Kidney tubule cell (primary cell): ENCODE measurements at places on chromosomes 5 and 9.

DNA sequence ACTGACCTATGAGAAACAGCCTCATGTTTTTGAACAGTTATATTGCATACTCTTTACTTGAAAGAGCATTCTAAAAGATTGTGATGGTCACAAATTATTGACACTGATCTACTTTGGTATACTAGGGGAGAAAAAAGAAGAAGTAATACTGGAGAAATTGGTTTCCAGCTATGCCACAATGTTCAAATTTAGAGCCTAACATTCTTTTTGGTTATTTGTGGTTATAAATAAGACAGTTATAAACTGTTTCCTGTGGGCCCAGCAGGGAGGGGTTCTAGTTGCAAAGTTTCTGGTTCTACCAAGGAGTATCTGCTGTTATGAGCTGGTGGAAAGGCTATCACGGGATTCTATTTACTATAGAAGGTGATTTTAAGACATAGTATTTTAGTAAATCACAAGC is 4.8 kb downstream of the CWC27 start:
- DNase-seq: no peak

- peak; percentile 11 for DNase-seq
Observed at GRCh38 chr9:98584059-98584458, 124.7 kb downstream of the GABBR2 start.

DNA sequence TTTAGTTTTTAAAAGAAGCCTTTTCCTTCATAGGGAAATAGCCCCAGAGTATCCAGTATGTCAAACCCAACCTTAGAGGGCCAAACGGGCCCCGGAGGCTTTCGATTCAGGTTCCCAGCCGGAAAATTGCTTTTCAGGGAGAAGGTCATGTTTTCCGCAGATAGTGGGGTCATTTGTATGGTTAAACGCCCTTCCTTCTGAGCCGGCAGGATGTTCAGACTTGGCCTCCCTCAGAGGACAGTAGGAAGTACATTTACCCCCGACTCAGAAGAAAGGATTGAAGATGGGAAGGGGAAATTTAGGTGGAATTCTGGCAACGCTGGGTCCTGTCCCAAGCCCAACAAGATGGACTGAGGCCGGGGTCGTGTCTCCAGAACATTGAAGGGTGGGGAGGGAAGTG is 195.2 kb downstream of the AOPEP start:
- DNase-seq: no peak

GRCh38 chr9:95497772-95498171 is 19.0 kb downstream of the PTCH1 start:
- DNase-seq: no peak

- peak; percentile 41 for DNase-seq
Observed at GRCh38 chr5:33679791-33680190, 212.0 kb downstream of the ADAMTS12 start.

DNA sequence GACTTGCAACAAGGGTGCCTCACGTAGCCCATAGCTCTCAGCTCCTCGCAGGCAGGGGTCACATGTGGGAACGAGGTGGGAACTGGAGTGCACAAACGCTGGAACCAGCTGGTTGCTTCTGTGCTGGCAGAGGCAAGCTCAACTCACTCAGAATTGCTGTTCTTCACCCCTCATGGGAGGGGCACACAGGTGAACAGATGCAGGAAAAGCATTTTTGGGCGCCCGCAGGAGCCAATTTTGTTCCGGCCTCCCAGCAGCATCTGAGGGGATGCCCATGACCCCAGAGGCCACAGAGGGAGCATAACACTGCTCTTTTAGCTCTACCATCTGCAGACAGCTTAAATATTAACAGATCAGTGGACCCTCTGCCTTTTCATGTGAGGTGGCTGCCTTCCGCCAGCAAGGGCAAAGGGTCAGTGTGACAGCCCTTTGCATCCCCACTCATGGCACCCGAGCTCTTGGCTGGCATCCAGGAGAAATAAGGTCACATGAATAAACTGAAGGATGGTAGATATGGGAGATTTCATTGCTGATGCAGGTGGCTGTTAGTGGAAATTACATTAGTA is 196.2 kb downstream of the SLCO4C1 start:
- DNase-seq: no peak

- DNase-seq: no peak
Observed at GRCh38 chr5:9452181-9452580, 93.7 kb downstream of the SEMA5A start.

DNA sequence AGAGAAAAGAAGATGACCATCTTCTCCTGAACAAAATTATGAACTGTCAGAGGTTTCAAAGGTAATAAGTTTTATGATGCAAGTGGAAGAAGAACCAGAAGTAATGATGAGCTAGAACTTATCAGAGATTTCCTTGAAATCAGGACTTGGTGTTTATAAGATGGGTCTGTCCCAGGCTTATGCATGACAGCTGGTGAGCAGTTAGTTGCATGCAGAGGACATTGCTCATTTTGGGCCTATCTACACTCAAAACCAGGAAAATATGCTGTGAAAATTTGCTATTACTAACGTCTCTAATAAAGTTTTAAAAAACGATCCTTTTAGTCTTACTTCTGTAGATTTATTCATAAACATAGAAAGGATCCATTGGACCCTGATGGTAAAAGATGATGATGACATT is 6.6 kb upstream of the STC2 start:
- DNase-seq: no peak

GRCh38 chr9:33443464-33444154 is 3.8 kb downstream of the AQP3 start:
- no peak for DNase-seq

DNA sequence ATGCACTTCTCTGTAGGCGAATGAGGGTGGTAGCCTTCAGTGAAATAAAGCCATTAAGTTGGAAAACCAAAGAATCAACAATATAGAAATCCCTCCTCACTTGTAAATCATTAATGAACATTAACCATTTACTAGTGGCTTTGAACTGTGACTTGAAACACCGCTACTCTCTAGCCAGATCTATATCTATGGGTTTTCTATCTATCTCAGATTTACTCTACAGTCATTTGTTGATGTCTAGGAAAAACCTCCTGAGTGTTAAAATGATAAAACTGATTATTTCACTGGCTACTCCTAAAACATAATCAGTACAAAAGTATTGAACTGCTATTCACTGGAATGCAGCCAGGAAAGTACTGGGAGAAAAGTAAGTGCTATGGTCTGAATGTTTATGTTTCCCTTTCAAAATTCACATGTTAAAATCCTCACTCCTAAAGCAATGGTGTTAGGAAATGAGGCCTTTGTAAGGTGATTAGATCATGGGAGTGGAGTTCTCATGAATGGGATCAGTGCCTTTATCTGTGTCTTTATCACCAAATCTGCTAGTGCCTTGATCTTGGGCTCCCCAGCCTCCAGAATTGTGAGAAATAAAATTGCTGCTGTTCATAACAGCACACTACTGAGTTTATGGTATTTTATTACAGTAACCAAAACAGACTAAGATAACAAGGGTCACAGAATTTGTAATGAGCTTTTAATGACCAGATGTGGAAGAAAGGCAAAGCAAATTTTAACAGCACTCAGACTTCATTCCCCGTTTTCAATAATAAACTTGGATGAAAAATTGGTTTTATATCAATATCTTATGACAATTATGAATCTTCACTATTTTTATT is 8.6 kb upstream of the OXCT1 start:
- peak; percentile 12 for DNase-seq

DNA sequence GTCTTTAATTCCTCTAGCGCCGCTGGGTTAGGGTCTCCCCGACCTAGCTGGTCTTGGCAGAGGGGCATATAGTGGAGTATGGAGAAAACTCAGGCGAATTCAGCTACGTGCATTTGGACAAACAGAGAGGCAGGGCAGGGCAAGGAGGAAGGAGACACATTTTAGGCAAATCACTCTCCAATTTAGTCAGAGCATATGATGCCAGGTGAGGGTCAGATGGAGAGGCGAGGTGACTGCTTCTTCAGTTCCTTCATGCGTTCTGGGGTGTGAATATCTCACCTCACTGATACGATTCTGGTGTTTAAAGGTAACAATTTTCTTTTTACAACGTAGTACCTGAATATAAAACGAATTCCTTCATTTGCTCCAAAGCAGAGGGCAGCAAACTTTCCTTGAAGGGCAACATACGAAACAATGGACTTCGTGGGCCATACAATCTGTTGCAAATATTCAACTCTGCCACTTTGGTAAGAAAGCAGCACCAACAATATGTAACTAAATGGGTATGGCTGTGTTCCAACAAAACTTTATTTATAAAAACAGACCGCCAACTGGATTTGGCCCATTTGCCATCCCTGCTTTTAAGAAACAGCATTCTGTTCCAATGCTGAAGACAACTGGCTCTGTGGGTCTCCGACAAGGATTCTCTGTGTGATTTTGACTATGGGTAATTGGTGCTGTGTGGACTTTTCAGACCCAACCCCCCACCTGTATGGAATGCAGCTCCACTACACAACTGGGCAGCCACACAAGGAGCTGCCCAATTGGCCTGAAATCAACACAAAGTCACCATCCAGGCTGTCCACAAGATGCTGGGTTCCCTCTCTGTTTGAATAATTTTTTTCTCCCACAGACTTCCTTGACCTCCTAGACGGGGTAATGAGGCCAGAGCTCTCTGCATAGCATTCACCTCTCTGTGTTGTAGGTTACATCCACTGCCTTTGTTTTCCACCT is 53.8 kb downstream of the RAPGEF1 start:
- no peak for DNase-seq

GRCh38 chr5:148027505-148027904 is 36.3 kb upstream of the SPINK5 start:
- no peak for DNase-seq

DNA sequence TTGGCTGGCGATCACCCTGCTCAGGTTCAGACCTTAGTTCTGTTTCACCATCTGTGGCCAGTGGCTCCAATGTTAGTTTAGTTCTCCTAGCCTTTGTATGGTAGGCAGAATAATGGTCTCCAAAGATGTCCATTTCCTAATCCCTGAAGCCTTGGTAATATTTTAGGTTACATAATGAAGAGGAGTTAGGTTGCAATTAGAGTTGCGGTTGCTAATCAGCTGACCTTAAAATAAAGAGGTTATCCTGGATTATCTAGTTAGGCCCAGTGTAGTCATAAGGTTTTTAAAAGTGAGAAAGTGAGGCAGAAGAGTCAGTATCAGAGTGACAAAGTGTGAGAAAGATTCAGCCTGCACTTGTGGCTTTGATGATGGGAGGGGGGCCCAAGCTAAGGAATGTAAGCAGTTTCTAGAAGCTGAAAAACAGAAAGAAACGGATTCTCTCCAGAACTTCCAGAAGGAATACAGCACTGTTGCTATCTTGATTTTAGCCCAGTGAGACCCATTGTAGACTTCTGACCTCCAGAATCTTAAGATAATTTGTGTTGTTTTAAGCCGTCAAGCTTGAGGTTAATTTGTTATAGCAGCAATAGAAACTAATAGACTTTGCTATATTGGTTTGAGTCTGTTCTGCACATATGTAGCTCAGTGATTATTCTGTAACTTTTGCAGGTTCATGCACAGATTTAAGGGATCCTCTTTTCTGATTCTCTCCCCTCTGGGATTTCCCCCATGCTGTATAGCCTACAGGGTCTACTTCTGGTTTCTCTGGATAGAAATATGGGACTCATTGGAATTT is 21.6 kb downstream of the LNPEP start:
- no peak for DNase-seq

DNA sequence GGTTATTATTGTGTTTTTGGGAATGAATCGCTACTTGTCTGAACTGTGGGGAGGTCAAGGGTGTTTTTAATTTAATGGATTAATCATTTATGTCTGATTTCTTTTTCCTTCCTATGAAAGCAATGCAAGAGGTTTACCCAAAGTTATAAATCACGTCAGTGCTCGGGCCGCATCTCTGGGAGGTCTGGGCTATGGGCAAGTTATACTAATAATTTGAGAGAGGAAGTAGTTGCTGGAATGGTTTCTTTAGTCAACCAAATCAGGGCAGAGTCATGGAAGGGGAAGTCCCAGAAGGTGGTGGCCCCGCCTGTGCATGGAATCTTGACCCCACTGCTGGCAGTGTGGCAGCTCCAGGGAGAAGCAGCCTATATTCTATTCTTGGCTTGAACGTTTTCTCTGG is 180.2 kb downstream of the HSPA4 start:
- peak; percentile 46 for DNase-seq

DNA sequence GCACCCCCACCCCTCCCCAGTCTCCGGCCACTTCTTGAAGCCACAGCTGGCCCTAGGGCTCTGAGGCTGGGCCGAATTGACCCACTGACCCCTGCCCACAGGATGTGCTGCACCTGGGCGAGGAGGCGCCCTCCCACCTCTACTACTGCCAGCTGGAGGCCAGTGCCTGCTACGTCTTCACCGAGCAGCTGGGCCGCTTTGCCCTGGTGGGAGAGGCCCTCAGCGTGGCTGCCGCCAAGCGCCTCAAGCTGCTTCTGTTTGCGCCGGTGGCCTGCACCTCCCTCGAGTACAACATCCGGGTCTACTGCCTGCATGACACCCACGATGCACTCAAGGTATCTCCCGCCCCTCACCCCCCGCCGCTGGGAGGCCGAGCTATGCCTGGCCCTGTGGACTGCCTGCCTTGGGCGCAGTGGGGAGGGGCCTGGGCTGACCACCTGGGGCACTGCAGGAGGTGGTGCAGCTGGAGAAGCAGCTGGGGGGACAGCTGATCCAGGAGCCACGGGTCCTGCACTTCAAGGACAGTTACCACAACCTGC is 21.3 kb downstream of the HK3 start:
- DNase-seq: no peak

DNA sequence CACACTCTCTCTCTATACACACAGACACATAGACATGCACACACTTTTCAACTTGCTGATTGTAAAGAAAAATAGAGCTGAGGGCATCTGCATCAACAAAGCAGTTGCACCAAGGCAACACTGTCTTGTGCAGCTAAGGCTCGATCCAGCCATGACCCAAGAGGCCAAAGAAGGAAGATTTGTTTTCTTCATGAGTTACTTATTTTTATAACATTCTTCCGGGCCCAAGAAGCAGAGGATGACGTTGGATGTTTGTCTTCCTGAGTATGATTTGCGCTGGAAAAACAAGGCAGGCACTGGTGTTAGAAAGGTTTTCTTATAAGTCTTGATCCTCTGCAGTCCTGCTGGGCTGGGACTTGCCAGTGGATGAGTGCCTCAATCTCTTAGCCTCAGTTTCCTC is 344.1 kb downstream of the ADAMTS6 start:
- peak; percentile 42 for DNase-seq

DNA sequence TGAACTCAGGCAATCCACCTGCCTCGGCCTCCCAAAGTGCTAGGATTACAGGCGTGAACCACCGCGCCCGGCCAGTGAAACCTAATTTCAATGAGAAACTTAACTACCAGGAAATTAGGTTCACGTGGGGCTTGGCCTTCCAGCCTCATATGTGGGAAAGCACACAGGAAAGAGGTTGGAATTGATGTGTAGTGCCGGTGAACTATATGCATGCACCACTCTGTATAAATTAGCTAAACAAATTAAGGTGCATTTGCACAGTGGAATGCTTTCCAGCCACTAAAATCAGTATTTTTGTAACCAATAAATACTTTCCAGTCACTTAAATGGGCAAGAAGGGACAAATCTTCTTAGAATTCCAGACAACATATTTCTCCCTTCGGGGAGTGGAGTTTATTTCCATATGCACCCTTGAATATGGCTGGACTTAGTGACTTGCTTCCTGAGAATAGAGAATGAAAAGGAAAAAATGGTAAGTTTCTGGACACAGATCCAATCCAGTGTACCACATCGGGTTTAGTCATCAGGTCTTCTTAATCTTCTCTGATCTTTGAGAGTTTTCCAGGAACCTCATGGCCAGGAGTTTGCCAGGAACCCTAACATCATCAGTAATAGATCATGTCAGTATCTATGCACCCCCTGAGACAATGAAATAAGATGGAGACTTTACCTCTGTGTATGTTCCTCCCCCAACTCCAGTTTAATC is 24.9 kb downstream of the ATOX1 start:
- DNase-seq: no peak
